ENCODE measurements at places on chromosomes 12 and 14.

- no peak for DNase-seq
These were observed 127.3 kb upstream of the FLRT2 start for GRCh38 chr14:85402569-85403162.

DNA sequence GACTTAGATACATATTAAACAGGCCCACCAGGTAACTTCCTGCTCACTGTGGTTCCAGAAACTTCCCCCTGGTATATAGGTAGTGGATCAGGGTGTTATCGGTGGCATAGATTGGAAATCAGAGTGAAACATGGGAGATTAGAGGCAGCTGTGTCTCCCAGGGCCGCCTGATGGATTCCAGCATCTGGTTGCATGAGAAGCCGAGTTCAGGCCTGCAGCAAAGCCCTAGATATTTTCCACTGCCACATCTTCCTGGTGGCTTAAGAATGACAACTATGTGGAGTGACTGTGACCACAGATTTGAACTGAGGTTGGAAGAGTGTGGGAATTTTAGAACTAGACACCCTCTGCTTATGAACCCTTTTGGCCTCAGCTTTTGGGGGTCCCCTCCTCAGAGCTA is 184.8 kb upstream of the NTF3 start:
- DNase-seq, result peak; percentile 40

- no peak for DNase-seq
These were observed 227.3 kb upstream of the USP15 start for GRCh38 chr12:62032870-62033269.

- no peak for DNase-seq
These were observed 6.9 kb downstream of the ALDH6A1 start for GRCh38 chr14:74077401-74077800.

DNA sequence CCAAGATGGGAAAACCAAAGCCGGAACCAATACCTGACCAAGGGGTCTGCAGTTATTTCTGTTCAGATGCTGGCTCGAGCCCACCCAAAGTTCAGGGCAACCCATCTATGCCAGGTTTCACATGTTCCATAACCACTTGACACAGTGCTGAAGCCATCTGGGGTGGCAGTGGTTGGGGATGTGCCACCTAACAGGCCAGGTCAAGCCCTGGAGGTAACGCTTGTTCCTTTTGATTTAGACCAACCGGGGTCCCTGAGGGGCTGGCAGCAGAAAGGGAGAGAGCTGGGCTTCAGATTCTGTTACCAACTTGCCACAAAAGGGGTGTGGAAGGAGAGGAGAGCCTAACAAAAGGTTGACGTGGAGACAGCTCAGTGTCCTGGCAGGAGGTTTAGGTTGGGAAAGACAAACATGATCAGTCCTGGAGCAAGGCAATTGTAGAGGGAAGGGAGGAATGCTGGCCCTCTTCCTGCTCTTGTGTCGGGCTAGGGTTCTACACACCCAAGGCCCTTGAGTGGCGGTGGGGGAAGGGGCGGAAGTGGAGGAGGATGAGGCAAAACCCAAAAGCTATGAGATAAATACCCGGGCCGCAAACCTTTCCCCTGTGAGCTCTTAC is 31.9 kb downstream of the CACNA2D4 start:
- DNase-seq, result no peak

DNA sequence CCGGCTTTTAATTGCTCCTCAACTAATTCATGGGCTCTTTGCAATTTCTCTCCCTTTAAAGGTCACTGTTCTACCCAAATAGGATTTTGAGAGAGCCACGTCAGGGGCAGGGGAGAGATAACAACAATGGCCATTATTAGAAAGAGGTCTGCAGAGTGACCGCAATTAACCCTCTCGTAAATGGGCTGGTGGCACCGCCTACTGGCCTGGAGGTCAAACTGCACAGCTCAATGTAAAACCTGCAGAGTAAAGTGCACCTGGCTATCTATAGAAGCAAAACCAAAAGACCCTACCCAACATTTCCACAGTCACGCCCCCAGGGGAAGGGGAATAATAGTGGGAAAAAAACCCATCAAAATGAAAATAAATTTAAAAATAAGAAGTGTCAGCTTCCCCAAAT is 21.6 kb upstream of the CLEC4E start:
- DNase-seq, result no peak

Data from fibroblast of skin of right biceps (primary cell).